Left kidney (tissue), 8 donors: ENCODE measurements at places on chromosomes 1 and 21.

DNA sequence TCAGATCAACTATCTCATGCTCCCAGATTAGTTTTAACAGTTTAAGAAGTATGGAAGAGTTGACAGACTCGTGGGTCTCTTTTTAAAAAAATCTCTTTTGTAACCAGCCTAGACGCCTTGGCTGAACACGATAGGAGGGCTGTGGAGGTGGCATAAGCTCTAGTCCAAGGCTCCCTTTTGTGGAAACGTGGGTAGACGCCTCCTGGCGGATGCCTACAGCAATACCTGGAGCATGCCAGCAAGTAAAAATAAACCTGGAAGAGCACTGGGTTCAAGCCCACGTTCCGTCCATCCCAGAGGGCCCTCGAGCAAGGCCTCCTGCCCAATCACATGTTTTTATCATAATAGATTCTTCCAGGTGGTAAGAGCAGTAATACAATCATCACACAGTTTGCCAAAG, 87.9 kb downstream of the RGS7 start:
- DNase-seq = no peak

DNA sequence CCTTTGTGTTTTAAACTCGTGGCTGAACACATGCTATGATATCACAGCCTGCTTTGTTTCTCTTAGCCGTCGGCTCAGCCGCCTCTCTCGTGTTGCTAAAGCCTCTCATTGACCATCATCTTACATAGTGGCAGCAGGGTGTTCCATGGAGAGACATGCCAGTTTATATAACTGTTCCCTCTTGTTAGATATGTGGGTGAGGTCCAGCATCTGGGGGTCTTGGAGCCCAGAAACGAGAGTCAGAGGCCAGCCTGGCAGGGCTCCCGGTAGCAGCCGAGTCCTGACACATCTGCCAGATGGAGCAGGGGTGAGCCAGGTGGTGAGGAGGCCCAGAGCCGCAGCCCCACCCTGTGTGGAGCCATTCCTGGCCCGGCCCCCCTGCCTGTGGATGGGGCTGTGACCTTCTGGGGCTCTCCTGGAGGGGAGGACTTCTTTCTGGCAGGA, 11.9 kb downstream of the PODN start:
- DNase-seq = no peak

DNA sequence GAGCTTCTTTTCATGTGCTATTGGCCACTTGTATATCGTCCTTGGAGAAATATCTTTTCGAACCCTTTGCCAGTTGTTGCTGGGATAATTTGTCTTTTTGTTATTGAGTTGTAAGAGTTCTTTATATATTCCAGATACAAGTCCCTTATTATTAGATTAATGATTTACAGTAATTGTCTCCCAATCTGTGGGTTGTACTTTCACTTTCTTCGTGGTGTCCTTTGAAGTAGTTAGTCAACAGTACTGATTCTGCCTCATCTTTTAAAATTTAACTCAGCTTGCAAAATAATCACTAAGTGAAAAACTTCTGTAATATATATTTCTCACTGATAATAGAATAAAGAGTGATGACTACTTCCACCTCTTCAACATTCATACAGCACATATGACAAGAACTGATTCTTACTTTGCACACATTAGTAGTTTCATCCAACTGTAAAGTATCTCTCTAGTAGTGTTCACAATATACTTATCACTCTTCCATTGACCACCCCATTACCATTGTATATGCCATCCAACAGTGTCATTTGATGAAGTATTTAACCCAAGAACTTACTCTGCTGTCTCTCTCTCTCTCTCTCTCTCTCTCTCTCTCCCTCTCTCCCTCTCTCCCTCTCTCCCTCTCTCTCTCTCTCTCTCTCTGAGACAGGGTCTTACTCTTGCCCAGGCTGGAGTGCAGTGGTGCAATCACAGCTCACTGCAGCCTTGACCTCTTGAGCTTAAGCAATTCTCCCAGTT, 104.2 kb upstream of the DMRTA2 start:
- no peak for DNase-seq

DNA sequence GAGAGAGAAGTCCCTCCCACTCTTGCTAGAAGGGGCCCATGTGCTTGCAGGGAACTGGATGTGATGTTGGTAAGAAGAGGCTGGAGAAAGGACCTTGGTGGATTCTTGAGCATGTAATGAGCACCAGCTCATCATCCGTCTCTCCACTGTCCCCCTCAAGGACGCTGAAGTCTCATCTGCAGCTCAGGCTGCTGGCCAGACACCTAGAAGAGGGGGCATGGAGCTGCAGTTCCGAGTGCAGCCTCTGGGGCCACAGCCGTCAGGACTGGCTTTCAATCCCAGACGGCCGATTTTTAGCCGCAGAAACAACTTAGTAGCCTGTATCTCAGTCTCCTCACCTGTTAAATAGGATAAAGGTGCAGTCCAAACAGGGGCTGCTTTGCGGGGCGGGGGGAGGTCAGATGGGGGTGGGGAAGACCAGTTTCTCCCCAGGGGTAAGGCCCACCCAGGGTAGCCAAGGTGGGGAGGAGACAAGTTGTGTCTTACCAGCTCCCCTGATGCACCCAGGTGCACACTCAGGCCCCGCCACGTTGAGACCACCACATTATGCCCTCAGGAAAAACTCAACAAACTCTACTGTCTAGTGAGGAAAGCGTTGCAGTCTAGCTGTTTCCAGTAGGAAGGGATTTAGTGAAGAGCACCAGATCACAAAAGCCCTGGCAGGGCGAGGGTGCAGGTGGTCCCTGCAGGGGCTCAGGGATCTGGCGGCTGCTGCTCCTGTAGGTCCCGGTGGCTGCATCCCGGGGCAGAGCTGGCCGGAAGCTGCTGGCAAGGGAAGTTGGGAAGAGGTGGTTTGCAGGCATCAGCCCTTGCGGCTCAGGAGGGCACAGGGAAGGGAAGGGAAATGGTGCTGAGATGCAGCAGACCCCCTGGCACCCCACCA, 29.5 kb downstream of the LDLRAP1 start:
- no peak for DNase-seq

DNA sequence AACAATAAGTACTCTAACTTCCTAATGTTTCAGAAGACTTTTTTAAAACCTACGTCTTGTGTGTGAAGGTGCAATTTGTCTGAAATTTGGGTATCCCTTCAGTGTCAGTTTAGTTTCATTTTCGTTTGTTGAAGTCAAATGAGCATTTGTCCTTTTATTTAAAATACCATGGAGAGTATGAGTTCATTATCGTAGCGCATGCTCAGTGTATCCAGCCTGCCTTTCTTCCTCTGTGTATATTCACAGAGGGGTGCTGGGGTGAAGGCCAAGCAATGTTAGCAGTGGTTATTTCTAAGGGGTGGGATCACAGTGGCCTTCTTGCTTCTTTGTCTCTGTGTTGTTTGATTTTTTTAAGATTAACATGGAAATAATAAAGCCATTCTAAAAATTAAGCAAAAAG, 43.2 kb downstream of the CNN3 start:
- no peak for DNase-seq

DNA sequence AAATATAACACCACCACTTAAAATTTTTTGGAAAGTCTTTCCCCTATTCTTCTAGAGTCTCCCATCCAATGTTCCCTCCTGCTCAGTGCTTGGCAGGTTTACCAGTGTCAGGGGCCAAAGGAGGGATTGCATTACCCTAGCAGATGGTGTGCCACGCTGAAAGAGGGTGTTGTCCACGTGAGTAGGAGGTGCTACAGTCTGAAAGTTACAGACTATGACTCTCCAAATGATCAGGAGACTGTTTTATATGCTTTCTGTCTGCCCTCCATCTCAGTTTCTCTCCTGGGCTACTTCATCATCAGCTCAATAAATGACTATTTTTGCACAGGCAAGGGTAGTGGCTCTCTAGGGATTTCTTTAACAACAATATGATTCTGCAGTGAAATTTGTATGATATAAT, 31.3 kb upstream of the ANGPTL7 start:
- no peak for DNase-seq

DNA sequence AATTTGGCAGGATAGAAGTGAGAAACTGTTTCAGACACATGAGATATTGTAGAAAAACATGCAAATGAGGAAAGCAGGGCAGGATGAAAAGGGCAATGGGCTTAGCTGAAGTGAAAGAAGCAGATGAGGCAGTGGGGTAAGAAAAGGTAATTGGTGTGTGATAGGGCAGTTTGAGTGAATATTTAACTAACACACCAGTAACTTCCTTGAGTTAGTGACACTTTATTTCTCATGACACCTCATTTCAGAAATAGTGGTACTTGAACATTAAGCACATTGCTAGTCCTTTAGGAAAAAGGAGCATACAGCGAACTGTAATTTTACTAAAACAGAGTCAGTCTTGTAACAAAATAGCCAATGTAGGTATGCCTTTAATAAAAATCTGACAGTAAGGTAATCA, 415.0 kb downstream of the DPYD start:
- no peak for DNase-seq

DNA sequence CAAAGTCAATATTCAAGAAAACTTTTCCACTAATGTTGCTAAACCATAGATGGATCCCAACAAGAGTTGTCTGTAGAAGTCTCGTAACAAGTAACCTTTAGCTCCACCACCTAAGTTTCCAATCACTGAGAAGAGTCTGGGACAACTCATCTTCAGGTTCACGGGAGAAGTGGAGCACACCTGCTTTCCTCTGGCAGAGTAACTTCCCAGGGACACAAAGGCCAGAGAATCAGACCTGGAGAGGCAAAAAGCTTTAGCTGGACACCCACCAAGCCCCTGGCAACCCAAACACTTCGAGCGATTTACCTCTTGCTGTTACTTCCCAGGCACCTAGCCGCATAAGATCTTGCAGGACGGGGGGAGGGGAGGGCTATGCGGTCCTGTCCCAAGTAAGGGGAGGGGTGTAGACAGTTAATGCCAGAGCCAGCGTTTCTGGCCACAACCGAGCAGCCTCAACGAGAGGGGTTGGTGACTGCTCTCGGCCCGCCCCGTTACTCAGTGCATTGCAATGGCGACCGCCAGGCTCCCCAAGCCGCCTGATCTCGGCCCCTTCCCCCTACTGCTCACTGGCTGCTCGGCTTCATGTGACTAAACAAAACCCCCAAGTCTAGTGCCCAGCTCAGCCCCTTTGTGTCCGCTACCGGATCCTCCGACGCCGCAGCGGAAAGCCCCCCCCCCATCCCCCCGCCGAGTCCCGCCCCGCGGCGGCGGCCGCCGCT, 709 bp downstream of the ZNF644 start:
- peak; percentile 82 for DNase-seq

DNA sequence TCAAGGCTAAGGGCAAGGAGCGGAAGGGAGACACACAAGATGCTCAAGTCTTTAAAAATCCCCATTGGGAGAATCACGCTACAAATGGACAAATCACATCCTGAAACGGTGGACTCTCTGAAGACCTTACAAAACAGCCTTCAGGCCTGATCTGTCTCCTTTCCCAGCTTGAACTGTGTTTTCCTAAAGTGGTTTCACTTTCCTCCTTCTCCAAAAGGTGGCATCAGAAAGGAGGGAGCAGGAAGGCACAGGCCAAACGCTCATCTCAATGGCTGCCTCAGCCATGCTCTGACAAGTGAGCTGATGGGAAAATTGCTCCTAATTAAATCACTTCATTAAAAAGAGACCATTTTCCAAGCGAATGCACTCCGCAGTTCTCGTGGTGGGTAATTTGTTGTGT, 47.7 kb downstream of the UTP25 start:
- DNase-seq = no peak

DNA sequence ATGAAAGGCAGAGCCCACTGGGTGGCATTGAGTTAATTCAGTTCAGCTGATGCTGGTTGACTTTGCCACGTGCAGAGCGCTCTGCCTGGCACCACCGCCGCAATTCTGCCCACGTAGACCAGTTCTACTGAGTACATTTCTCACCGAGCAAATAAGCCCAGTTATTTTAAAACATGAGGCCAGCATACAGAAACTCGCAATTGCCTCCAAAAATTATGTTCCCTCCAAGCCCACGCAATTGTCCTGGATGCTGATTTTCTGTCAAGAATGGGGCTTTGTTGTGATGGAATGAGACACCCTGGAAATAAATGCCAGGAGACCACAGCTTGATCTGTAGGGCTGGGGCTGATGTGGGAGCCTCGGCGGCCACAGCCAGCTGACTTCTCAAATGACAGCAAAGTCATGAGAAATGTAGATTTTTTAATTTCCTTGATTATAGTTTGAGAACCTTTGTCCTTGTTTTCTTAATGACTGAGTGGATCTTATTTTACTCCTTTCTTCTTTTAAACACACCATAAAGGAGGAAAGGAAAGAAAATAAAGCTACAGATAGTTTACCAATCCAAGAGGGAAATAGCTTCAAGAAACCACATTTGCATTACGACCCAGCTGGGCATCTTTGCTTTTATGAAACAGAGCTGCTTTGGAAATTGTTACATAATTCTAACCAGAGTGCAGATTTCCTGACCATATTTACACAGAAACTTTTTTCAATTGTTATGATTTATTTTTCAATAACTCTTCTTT, 11.6 kb upstream of the PARP1 start:
- DNase-seq = no peak

DNA sequence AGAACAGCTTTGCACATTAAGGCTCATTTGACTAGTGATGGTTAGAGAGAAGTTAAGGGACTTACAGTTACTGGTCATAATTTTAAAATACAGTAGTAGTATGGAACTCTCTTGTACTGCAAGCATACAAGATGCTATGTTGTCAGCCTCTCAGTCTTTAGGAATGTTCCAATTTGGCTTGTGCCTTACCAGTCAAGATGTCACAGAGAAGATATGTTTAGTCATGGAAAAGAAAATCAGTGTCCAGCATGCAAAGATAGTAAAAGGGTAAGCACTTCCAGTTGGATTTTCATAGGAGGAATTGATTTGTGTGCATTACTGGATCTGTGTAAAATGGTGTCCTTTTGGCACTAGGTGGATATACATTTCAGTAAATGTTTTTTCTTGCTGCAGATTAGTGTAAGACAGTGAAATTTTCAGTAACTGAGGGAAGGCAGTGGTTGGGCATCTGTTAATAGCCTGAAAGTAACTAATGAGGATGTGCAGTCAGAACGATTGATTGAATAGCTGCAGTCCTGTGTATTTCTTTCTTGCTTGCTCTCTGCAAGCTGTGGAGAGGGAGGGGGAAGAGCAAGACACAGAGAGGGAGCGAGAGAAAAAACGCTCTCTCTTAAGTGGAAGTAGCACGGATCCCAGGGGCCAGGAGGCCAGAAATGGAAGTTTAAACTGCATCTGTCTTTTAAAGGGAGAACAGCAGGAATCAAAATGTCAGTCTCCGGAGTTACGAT, 108.2 kb downstream of the CLEC20A start:
- DNase-seq = no peak

GRCh38 chr1:231160895-231161666, 777 bp upstream of the TRIM67 start:
- DNase-seq = no peak

DNA sequence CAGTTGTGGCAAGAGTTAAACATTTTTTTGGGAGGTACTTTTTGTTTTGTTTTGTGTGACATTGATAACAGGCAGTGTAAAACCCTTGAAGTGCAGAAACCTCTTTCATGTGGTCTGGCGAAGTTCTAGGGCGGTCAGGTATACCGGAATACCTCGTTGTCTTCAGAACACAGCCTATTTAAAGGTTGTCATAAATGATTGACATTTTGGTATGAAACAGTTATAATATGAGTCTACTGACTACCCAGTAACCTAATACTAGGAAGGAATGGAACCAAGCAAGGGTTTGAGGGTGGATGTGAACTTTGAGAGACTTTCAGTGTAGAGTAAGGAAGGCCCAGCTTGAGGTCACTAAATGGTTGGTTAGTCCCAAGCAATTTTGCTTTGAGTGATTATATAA, 40.5 kb downstream of the PATJ start:
- no peak for DNase-seq
